ENCODE measurements at places on chromosomes 5 and 9.

GRCh38 chr5:133489632-133490031 is 122.7 kb downstream of the FSTL4 start:
- DNase-seq, result no peak

- DNase-seq, result no peak
Measured at GRCh38 chr9:27441741-27442070, 82.4 kb upstream of the IFNK start.

GRCh38 chr9:108582726-108583125 is 273.1 kb downstream of the ACTL7B start:
- DNase-seq, result no peak

- DNase-seq, result no peak
Measured at GRCh38 chr5:206406-206805, 11.5 kb downstream of the CCDC127 start.

- no peak for DNase-seq
Measured at GRCh38 chr5:169272731-169273427, 28.1 kb downstream of the SLIT3 start.

DNA sequence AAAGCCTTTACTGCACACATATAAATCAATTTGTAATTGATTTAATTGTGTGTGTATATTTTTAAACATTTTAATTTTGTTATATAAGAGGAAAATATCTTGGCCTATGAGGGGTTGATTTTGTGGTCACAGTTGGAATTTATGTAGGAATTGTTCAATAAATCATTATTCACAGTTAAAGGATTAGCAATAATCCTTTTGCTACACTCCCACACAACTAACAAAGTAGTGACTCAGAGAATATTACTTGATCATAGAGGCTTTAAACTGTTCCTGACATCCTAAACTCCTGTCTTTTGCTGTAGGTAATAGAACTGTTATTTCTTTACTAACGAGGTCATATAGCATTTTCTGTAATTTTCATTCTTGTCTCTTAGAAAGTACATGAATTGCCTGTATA is 95.5 kb downstream of the ZCCHC7 start:
- no peak for DNase-seq

Measured in CD4-positive, alpha-beta T cell (primary cell).